ENCODE measurements at places on chromosomes 11 and 22.

DNA sequence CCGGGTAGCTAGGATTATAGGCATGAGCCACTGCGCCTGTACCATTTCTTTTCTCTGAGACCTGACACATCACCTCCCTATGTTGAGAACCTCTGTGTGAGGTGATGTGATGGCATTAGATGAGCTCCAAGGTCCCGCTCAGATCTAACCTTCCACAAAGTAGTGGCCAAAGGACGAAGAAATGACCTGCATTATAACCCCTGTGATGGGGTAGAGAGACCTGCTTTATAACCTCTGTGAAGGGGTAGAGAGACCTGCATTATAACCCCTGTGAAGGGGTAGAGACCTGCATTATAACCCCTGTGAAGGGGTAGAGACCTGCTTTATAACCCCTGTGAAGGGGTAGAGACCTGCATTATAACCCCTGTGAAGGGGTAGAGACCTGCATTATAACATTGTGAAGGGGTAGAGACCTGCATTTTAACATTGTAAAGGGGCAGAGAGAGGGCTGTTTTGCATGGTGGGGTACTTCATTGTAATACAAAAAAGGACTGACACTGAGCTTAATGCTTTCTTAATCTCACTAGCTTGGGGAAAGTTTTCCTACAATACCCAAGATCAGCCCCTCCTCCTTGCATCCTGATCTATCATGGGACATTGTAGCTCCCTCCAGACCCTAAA lies 8.5 kb downstream of the MIEF1 start:
- no peak for DNase-seq

GRCh38 chr11:78525720-78526119 lies 48.9 kb downstream of the NARS2 start:
- DNase-seq, result no peak

GRCh38 chr22:32852395-32853251 lies 51.1 kb downstream of the TIMP3 start:
- no peak for DNase-seq

GRCh38 chr11:114015117-114015516 lies 40.2 kb downstream of the HTR3A start:
- DNase-seq, result no peak

GRCh38 chr22:25210793-25211192 lies 8.6 kb upstream of the CRYBB2 start:
- DNase-seq, result no peak
